Effector memory CD8-positive, alpha-beta T cell (primary cell): ENCODE measurements at places on chromosomes 3 and 15.

GRCh38 chr3:170909129-170909903 lies 879 bp upstream of the EIF5A2 start:
- no peak for DNase-seq

- DNase-seq: no peak
Observed at GRCh38 chr3:172152874-172153273, 113.5 kb downstream of the FNDC3B start.

DNA sequence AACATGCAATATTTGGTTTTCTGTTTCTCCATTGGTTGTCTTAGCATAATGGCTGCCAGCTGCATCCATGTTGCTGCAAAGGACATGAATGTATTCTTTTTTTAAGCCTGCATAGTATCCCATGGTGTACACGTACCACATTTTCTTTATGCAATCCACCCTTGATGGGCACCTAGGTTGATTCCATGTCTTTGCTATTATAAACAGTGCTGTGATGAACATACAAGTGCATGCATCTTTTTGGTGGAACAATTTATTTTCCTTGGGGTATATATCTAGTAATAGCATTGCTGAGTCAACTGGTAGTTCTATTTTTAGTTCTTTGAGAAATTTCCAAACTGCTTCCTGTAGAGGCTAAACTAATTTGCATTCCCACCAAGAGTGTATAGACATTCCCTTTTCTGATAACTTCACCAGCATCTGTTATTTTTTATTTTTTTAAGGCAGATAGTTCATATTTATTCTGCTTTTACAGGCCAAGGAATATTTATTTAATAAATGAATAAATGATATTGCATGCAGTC lies 62.4 kb upstream of the NPHP3 start:
- no peak for DNase-seq

- no peak for DNase-seq
Observed at GRCh38 chr3:110779581-110779980, 292.0 kb upstream of the NECTIN3 start.

GRCh38 chr3:185094697-185095096 lies 58.2 kb downstream of the C3orf70 start:
- DNase-seq: no peak

GRCh38 chr3:187902041-187902471 lies 156.8 kb upstream of the BCL6 start:
- no peak for DNase-seq

DNA sequence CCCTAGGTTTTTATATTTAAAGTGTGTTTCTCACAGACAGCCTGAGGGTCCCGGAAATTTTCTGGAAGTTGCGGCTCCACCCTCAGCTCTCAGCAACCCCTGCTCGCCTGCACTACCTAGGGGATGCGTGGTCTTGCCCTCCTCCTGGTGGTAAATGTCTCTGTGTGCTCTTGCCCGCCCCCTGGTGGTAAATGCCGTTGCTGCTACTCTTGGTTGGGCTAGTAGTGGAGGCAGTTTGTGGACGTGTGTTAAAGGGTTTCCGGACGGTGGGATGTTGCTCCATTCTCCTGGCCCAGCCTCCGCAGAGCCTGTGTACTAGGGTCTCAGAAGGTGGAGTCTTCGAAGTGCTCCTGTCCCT lies 27.4 kb downstream of the STOML1 start:
- peak; percentile 84 for DNase-seq

DNA sequence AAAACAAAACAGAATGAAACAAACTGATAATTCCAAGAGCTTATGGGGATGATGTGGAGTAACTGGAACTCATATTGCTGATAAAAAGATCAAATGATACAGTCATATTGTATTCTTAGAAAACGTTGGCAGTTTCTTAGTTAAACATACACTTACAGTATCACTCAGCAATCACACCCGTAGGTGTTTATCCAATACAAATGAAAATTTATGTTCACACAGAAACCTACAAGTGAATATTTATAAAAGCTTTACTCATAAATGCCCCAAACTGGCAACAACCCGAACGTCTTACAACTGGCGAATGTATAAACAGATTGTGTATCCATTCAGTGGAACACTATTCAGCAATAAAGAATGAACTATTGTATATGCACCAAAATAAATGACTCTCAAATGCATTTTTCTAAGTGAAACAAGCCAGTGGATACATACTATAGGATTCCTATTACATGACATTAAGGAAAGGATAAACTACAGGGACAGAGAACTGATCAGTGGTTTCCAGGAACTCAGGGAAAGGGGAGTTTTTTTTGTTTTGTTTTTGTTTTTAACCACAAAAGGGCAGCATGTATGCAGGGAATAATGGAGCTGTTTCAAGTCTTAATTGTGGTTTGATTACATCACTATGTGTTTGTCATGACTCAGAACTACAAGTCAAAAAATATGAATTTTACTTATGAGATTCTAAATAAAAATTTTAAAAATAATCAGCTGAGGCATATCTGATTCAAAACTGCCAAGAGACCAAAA lies 71.8 kb upstream of the NDUFB4 start:
- DNase-seq: no peak
